ENCODE measurements at places on chromosomes 11 and 22.

DNA sequence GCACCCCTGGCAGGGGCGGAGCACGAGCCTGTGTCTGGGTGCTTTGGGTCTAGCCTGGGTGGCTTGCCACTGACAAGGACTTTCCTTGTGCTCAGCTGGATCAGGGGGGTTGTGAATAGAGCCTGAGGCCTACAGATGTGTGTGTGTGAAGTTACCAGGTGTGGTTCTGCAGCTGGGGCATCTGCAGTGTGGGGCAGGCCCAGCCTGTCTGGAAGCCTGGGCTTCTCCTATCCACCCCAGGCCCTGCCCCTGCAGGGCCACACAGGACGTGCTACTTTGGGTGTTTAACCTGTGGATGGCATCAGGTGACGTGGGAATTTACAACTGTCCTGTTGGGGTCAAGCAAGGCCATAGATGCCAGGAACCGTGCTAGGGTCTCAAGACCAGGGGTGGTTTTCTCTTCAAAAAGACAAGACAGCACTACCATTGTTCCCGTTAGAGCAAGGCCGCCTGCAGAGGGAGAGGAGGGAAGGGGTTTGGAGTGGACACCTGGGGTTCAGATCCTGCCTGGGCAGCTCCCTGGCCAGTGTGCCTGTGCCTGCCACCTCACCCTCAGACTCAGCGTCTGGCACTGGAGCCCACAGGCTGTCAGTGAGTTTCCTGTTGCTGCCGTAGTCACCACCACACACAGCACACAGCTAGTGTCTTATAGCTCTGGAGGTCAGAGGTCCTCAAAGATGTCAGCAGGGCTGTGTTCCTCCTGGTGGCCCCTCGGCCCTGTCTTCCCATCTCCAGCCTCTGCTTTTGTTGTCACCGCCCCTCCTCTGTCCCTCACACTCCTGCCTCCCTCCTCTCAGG lies 31.6 kb downstream of the CTTN start:
- no peak for DNase-seq

- DNase-seq, result peak; percentile 90
Observed at GRCh38 chr22:45548991-45549761, 46.5 kb downstream of the FBLN1 start.

DNA sequence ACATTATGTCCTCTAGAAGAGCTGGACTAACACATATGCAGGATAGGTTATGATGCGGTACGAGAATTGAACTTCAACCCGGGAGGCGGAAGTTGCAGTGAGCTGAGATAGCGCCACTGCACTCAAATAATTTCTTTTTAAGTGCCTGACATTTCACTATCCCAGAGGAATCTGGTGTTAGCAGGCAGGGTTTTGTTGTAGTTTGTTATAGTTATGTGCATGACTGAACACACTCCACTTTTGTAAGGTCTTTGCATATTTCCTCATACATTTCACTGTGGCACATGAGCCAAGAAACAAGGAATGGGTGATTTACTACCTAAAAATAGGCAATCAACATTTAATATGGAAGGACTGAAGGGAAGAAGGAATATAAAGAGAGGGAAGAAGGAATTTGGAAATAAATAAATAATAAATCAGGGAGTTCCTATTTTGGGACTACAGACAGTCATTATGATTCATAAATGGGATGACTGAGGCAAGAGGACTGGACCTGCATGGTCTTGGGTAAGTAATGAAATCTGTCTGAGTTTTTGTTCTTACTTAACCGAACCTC lies 8.7 kb upstream of the HIPK3 start:
- DNase-seq, result no peak

GRCh38 chr22:23772649-23773473 lies at the start of gene MMP11:
Gene MMP11, plus strand, starts transcription at chr22:23772849. Its CDS starts 22 bp downstream, at chr22:23772871.
- no peak for DNase-seq

DNA sequence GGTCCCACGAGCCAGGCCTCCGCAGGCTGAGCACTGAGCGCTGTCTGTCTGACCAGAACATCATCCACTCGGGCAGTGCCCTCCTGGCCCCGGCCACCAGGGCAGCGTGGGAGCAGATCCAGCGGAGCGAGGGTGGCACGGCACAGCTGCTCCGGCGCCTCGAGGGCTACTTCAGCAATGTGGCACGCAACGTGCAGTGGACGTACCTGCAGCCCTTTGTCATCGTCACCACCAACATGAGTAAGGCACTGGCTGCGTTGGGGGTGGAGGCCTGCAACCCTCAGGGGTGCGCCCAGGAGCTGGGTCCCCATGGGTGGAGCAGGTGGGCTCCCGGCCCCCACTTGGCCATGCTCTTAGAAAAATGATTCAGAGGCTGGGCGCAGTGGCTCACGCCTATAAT lies 49.7 kb upstream of the PRODH start:
- no peak for DNase-seq

- DNase-seq, result no peak
Observed at GRCh38 chr11:1752907-1753228, 2.5 kb upstream of the IFITM10 start.

DNA sequence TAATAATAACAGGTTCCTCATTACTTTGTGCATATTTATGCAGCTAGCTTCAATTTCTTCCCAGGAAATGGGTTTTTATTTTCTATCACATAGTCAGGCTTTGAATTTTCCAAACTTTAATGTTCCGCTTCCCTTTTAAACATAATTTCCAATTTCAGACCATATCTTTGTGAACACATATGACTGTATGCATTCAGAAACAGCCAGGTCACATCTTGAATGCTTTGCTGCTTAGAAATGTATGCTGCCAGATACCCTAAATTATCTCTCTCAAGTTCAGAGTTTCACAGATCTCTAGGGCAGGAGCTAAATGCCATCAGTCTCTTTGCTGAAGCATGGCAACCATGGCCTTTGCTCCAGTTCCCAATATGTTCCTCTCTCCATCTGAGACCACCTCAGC lies 2203.8 kb downstream of the LRRC4C start:
- no peak for DNase-seq

DNA sequence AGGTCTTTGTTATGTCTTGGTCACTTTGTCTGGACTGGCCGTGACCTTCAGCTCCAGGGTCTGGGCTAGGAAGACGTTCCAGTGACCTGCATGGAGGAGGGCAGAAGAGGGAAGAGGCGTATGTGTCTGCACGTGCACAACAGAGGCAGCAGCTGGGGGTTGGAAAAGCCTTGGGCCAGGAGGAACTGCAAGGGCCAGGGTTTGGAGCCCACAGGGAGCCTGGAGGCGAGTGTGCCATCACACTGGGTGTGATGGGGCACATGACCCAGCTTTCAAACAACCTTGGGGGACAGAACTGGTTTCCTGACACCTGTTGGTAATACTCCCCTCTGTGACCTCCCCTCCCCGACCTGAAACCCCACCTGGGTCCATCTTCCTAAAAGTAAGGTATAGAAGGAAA lies 34.7 kb downstream of the CHRDL2 start:
- peak; percentile 43 for DNase-seq

DNA sequence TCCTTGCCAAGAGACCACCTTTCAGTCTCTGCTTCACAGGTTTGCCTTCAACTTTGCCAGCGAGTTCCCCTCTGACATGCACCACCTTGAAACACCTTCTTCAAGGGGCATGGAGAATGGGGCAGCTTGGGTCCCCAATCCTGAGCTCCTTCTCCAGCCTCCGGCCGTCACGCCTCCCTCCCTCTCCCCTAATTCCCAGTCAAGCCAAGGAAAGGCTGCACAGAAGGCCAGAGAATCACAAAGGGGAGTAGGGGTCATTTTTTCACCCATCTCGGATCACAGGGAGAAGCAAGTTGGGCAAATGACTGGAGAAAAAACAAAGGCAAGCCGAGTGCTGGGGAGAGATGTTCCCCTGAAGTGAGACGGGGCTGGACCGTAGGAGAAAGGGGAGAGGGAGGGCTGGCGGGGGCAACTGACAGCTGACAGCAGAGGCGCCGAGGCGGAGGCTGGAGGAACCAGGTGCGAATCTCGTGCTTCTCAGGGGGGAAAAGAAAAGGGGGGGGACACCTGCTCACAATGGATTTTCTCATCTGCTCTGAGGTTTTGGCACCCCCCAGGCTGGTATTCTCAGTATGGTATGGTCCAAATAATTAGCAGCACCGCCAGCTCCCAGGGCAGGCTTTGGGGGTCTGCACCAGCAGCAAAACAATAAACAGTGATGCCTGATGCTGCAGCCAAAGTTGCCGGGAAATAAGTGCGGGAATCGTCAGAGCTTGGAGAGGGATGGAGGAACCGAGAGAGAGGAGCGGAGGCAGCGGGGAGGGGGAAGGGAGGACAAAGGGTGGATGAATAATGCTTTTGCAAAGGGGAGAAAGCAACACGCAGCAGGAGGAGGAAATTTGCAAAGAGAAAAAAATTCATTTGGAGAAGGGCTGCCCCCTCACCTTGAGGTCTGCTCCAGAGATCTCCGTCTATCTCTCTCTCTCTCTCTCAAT lies 644 bp downstream of the YPEL4 start:
- no peak for DNase-seq

DNA sequence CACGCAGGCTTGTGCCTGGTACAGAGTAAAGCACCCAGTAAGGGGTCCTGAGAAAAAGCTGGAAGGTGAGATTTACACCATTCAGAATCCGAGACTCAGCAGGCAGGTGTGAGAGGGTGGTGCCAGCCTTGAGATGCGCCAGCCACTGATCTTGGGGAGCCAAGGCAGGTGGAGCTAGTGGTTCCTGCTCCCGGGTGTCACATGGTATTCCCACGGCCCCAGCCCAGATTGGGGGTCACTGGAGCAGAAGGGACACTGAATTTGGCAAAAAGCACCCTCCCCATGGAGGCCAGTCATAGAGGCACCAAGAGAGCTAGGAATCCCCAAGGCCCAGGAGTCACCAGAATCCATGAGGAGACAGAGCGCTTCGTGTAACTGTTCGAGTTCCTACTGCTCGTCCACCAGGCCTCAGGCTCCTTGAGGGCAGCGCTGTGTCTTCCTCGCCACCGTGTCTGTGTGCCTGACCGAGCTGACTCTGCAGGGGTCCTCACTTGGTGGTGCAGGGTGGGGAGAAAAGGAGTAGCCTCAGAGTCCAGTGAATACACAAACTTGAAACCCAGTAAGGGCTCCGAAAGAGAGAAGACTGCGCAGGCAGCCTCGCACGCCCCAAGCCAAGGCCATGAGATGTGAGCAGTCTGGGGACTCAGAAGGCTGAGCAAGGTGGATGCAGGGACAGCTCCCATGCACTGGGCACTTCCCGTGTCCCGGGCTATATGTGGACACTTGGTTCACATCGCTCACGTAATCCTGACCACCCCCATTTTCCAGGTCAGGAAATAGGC lies 28.2 kb downstream of the TOM1 start:
- DNase-seq, result no peak

- no peak for DNase-seq
Observed at GRCh38 chr22:27088026-27088425, 430.6 kb downstream of the MIAT start.

- no peak for DNase-seq
Observed at GRCh38 chr11:23859087-23859486, 637.8 kb upstream of the LUZP2 start.

DNA sequence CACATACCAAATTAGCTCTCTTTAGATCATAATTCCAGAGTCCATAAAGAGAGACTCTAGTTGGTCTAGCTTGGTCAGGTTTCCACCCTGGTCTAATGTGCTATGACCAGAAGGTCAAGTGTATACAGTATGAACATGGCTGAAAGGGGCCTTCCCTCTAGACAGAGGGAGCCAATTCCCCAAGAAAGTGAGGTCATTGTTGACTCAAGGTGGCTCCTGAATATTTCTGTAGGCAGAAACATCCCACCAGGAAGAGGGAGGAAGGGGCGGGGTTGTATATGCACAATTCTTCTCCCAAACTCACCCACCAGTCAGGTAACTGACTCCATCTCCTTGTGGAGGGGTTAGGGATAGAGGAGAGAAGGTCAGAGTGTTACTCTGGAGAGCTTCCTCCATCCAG lies 281.8 kb upstream of the PLET1 start:
- DNase-seq, result no peak

GRCh38 chr11:35420371-35420770 lies 1.0 kb upstream of the SLC1A2 start:
- no peak for DNase-seq

- no peak for DNase-seq
Observed at GRCh38 chr11:35073691-35074419, 65.1 kb upstream of the CD44 start.

DNA sequence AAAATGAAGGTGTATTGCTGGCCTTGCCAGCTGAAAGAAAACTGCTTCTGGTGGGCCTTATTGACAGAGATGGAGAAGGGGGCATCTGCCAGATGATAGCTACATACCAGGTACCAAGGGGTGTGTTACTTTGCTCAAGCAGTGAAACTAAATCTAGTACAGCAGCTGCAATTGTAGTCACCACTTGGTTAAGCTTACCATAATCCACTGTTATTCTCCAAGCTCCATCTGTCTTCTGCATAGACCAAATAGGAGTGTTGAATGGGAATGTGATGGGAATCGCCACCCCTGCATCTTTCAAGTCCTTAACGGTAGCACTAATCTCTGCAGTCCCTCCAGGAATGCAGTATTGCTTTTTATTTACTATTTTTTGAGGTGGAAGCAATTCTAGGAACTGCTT lies 45.8 kb upstream of the LIN7C start:
- no peak for DNase-seq

GRCh38 chr11:94641167-94641761 lies 74.1 kb downstream of the PIWIL4 start:
- no peak for DNase-seq

DNA sequence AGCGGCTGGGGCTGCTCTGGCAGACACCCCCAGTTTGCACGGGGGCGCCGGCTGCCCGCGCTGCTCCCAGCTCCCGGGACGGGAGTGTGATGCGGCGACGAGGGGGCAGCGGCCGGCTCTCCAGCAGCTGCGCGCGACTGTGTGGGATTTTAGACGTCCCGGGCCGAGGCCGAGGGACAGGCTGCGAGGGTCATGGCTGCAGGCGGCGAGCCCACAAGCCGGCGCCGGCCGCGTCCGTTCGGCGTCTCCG lies 159 bp downstream of the FZD4 start:
- no peak for DNase-seq

GRCh38 chr22:20031732-20032406 lies 11.0 kb downstream of the TANGO2 start:
- DNase-seq, result no peak

GRCh38 chr11:65292890-65293289 lies 21.8 kb upstream of the CDC42EP2 start:
- DNase-seq, result no peak

DNA sequence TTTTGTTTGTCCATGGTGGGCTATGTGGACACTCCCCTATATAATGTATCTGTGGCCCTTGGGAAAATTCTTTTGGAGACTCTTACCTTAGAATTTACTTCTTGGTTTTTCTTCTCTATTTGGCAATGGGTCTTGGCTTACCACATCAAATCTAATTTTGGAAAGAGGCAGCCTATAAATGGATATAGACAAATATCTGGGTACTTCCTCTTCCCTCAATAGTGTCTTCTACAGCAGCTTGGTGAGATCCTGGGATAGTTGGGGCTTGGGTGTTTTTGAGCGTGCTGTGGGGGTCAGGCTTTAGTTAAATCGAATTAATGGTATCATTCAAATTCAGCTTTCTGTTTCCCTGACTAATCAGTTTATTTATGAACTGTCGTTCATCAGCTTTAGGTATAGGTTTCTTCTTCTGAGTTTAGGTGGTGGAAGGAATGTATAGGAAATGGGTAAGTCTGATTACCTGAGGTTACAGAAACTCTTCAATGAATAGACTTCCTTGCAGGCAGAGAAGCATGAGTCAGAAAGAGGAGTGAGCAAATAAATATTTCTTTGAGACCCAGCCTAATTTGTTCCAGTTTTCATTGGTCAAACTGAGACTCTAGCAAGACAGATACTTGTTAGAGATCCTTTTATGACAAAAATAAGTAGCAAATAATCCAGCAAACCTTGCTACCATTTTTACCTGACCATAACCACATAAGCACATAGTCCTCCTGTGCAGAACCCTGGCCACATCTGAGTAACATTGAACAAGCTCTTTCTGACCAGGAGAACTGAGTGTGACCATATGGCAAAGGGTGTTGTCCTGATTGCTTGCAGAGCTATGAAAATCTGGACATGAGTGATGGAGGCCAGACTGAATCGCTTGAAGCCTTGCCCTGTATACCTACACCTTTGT lies 68.6 kb upstream of the SORL1-AS1 start:
- no peak for DNase-seq

All from A549 (cell line).